ENCODE measurements at places on chromosomes 16 and 17.
A peak's percentile ranks its signal among the peaks of the same experiment; 100 is the strongest.

GRCh38 chr17:630801-631200 is 83.8 kb downstream of the VPS53 start:
- DNase-seq = no peak

GRCh38 chr17:79218175-79218824 is 143.7 kb downstream of the ENGASE start:
- no peak for DNase-seq

GRCh38 chr17:7132511-7133094 is 18.0 kb upstream of the ASGR2 start:
- no peak for DNase-seq

- DNase-seq = peak; percentile 40
These were observed 13.3 kb upstream of the SDK2 start for GRCh38 chr17:73657473-73658116.

DNA sequence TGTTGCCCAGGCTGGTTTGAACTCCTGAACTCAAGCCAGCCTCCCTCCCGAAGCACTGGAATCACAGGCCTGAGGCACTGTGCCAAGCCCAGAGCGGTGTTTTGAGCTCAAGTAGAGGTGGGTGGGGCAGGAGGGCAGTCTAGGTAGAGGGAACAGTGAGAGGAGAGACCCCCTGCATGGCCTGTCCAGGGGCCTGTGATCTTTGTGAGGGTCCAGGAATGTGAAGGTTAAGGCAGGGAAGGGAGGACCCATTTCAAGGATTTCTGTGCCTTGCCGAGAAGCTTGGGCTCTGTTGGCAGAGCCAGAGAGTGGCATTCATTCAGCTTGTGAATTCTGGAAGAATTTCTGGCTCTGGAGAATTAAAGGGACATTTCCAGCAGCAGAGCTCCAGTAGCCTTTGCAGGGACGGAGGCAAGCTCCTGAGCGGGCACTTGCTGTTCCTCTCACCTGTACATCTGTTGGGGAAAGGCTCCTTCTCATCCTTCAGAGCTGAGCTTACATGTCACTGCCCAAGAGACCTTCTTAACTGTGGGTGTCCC is 2.7 kb downstream of the WWOX start:
- no peak for DNase-seq

DNA sequence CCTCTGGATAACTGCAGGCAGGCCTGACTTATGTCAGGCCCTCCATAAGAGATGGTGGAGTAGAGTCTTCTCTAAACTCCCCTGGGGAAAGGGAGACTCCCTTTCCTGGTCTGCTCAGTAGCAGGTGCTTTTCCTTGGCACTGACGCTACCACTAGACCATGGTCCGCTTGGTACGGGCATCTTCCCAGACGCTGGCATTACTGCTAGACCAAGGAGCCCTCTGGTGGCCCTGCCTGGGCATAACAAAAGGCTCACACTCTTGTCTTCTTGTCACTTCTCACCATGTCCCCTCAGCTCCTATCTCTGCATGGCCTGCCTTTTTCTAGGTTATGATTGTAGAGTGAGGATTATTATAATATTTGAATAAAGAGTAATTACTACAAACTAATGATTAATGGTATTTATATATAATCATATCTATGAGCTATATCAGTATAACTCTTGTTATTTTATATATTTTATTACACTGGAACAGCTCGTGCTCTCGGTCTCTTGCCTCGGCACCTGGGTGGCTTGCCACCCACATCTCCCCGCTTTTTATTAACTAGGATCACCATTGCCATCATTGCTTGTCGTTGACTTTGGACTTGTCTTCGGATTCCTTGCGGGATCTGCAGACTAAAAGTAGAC is 59.8 kb upstream of the ARL4D start:
- DNase-seq = peak; percentile 31

Measured in fibroblast of skin of abdomen (primary cell).